ENCODE measurements at places on chromosomes 7 and 10.

DNA sequence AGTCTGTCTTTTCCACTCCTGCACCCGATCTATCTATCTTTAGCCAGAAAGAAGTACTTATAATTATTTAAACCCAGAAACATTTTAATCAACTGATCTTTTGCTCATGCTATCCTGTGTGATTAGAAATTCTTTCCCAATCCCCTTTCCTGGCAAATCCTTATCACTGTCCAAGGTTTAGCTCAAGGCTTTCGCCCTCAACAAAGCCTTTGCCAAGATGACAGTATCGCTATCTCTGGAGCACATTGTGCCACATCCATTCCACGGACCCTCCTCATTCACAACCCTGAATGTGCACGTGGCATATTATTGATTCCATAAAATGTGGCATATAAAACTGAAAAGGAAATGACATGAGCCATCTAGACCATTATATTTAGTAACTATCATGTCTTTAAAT is 71.3 kb downstream of the PTN start:
- no peak for DNase-seq

DNA sequence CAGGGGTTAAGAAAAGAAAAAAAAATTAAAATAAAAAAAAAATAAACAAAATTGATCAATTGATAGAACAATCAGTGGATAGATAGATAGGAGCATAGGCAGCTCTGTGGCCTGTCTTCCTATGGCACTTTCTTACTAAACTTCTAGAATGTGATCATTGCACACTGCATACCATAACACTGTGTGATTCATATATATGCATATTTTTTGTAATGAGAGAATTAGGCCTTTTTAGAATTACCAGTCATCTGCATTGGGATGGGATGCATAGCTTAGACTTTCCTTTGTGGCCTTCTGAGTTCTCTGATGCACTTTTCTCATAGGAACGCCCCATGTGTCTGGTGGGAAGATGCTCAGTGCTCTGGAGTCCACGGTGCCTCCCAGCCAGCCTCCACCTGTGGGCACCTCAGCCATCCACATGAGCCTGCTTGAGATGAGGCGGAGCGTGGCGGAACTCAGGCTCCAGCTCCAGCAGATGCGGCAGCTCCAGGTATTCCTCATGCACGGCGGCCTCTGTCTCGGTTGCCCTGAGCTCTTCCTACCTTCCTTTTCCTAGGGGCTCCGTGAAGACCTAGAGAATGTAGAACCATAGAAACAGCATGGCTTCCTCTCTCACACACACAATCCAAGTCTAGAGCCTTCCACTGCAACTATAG is 222.5 kb downstream of the ARHGAP21 start:
- DNase-seq = no peak

GRCh38 chr10:76202777-76203176 is 771.4 kb downstream of the LRMDA start:
- DNase-seq = no peak

GRCh38 chr7:2353936-2354185 is 766 bp upstream of the EIF3B start:
- DNase-seq = peak; percentile 92

GRCh38 chr10:4704034-4704545 is 121.9 kb upstream of the AKR1E2 start:
- DNase-seq = no peak

DNA sequence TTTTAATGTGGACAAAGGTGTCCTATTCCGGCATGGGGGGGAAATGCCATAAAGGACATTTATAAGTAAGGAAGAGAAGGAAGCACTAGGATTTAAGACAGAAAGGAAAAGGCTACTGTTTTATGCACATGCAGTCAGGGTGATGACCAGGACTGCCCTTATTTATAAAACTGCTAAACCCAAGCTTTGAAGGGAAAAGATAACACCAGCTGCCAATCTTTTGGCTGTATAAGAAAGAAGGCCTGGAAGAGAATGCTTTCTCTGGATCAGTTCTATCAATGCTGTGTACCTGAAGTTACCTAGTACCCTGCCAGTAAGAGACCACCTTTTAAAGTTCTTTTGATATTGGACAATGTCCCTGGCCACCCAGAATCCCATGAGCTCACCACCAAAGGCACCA is 59.2 kb downstream of the MINDY3 start:
- DNase-seq = no peak

DNA sequence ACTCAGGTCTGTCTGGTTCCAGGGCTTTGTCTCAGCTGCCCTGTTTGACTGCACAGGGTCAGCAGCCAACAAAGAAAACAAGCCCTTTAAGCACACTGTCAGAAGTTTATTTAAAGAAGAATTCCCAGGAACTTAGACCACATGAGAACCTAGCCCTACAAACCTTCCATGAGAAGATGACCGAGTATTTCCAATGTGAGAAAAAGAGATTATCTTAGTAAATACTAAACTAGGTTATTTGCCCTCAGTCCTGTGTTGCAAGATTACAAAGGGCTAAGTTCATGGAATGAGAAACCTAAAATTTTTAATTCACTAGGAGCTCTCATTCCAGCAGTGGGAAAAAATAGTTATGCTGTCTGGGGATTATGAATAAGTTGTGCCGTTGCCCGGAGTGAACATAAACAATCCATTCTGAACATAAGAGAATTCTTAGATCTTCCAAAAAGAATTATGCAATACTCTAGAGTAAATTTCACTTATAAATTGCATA is 46.7 kb downstream of the NOC3L start:
- no peak for DNase-seq

- no peak for DNase-seq
Measured at GRCh38 chr10:86888585-86889381, 68.6 kb downstream of the MMRN2 start.

GRCh38 chr10:75525067-75525466 is 93.6 kb downstream of the LRMDA start:
- no peak for DNase-seq

- no peak for DNase-seq
Measured at GRCh38 chr7:26993816-26994810, 101.7 kb downstream of the HOXA1 start.

- DNase-seq = no peak
Measured at GRCh38 chr7:82616059-82616728, 172.6 kb upstream of the CACNA2D1 start.

DNA sequence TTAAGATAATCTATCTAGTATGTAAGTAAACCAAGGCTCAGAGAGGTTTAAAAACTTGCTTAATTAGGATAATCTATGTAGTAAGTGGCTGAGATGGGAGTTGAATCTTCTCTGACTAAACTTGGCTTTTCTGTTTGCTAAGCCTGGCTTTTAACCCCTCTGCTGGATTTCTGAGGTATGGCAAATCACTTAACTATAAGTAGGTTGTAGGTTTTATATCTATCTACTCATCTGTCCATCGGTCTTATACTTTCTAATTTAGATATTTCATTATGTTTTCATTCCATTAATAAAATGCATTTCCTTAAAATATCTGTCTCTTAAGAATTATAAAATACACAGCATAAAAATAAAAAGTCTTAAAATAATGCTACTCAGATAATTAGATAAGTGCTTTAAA is 59.4 kb downstream of the ST7 start:
- no peak for DNase-seq

- DNase-seq = peak; percentile 29
Measured at GRCh38 chr7:16747102-16747501, 6.5 kb upstream of the TSPAN13 start.

DNA sequence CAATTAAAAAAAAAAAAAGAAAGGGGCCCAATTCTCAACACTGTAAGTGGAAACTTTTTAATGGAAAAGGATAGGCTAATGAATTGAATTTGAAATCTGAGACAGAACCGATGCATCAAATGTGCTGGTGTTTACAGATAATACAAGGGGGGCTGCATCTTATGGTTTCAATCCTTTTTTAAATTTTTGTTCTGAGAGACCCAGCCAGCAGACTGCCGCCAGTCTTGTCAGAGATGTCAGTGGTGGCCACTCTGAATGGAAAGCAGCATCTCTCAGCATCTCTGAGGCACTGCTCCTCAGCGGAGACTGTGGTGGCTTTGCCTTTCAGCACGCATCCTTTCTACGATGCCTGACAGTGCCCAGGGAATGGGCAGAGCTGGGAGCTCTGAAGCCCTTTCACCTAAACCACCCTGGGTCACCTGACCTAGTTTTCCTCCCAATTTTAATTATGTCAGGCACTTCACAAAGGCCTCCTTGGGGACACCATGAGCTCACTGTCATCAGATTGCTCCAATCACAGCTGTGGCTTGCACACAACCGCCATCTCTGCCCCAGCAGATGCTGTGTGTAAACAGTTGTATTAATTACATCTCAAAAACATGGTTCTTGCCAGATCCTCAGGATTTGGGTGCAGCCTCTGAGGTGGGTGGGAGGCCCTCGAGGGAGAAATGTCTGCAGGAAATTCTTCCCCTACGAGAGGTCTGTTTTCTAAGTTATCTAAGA is 81.2 kb downstream of the EGFR start:
- DNase-seq = no peak

DNA sequence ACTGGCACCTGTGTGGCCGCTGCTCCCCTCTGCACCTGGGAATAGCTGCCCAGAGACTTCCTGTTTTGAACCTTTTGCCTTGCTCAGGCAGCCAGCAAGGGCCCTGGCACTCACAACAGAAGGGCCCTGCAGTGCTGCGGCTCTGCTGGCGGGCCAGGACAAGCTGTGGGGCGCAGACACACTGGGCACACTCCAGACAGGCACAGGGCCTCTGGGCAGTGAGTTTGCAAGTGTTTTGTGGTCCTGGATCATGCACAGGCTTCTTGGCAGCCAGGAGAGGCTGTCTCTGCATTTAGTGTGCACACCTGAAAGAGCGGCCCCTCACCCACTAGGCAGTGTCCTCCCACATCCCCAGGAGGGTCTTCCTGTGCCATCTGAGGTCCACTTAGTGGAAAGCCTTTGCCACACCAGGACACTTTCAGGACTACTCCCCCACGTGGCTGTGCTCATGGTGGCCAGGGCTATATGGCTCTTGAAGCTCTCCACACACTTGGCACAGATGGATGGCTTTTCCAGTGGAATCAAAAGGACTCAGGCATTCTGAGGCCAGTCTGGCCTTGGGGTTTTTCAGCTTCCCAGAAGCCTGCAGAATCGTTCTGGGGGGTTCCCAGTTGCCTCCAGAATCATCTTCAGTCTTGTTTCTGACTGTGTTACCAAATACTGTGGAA is 5.0 kb upstream of the ATP6V0E2 start:
- DNase-seq = peak; percentile 11

- no peak for DNase-seq
Measured at GRCh38 chr10:1158066-1158465, 101.9 kb downstream of the WDR37 start.

DNA sequence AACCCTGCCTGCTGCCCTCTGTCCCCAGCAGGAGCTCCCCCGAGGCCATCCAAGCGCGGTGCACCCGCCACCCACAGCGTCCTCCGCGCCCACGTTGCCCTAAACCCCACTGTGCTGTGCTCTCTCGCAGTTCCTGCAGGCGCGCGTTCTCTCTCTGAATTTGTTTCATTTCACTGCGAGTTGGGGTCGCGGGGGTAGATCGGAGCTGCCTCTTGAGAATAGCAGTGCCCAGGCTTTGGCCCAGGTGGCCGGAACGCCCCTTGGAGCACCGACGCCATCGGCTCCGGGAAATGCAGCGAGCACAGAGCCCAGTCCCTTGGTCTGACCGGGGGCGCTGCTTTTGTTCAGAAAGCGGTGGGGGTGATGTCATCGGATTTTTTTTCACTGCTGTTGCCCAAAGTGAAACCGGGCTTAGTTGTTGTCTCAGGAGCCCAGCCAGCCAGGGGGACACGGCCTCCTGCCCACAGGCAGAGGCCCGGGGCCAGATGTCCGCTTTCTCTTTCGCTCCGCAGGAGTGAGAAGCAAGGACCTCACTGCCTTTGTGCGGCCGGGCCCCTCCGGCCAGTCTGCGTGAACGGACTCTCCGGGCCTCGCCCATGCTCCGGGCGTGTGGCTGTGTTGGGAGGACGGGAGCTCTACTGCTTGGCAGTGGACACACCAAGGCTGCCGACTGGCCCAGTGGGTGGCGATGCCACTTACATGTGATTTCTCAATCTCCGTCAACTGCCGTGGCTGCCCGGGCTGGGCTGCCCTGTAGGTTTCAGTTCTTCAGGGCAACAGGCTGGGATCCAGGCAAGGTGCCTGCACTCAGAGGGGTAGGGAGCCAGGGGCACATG is 43.1 kb downstream of the FOXK1 start:
- DNase-seq = peak; percentile 70

DNA sequence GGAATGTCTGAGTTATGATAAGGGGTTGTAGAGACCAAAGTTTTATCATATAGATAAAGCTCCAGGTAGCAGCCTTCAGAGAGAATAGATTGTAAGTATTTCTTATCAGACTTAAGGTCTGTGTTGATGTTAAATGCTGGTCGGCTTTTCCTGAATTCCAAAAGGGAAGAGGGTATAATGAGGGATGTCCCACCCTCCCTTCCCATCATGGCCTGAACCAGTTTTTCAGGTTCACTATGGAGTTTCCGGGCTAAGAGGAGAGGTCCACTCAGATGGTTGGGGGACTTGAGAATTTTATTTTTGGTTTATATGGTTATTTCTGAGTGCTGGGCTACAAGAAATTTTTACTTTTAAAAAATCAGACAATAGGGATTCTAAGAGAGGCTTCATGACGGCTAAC is 45.2 kb downstream of the HERPUD2 start:
- no peak for DNase-seq

GRCh38 chr7:54811041-54811845 is 52.2 kb upstream of the SEC61G start:
- DNase-seq = no peak

GRCh38 chr7:157010588-157011332 is at the start of gene MNX1:
Gene MNX1 (minus strand): TSS chr7:157010663. CDS start chr7:157010350, 313 bp downstream.
- peak; percentile 79 for DNase-seq

GRCh38 chr10:22927661-22928403 is at the start of gene ARMC3:
Gene ARMC3 (plus strand): TSS chr10:22928053. CDS start chr10:22931997, 3,944 bp downstream.
- peak; percentile 76 for DNase-seq

- DNase-seq = peak; percentile 83
Measured at GRCh38 chr10:3398825-3399646, 226.5 kb upstream of the PITRM1 start.

- no peak for DNase-seq
Measured at GRCh38 chr10:129410688-129411392, 56.2 kb upstream of the MGMT start.

GRCh38 chr7:114662002-114662677 is 247.5 kb downstream of the FOXP2 start:
- no peak for DNase-seq

GRCh38 chr7:32511791-32512190 is 16.5 kb downstream of the AVL9 start:
- DNase-seq = no peak

GRCh38 chr7:144483189-144483588 is 79.7 kb upstream of the NOBOX start:
- no peak for DNase-seq

- DNase-seq = no peak
Measured at GRCh38 chr10:34161777-34162370, 653.2 kb downstream of the PARD3 start.

Data from testis (tissue), 5 donors.